Progenitor cell of endocrine pancreas (in vitro differentiated cells): ENCODE measurements at places on chromosomes 12 and 14. TPM values are rescaled to one million over a fixed set of nuclear protein-coding genes. Genes with fewer than 3 reads are reported as not detected.

GRCh38 chr12:103249607-103250006 lies 246.2 kb downstream of the C12orf42 start:
- peaks cover 17% of the 10 kb centered on the region for H3K4me1 ChIP-seq
- H3K36me3 ChIP-seq: no peaks in the 10 kb centered on the region
- no peak for DNase-seq

- H3K27me3 ChIP-seq: no peaks in the 10 kb centered on the region
- no peak overlapping the region for H3K27ac ChIP-seq
- H3K36me3 ChIP-seq: peaks cover 2% of the 10 kb centered on the region
Observed at GRCh38 chr14:68340262-68340661, 452.6 kb downstream of the ZFP36L1 start.

Gene DDX51
- total RNA-seq: 28.1 and 29.4 TPM in 2 replicates

- H3K4me1 ChIP-seq: peaks cover 51% of the 10 kb centered on the region
- H3K27ac ChIP-seq: peak overlapping the region; percentile 67
- H3K27me3 ChIP-seq: no peaks in the 10 kb centered on the region
- H3K4me3 ChIP-seq: no peak overlapping the region
Observed at GRCh38 chr12:58895053-58895452, 25.3 kb downstream of the LRIG3 start.

Gene CLEC1A
- total RNA-seq: not detected in 2 replicates

Gene GLIPR1
- total RNA-seq: 0.22 and 0.33 TPM in 2 replicates

DNA sequence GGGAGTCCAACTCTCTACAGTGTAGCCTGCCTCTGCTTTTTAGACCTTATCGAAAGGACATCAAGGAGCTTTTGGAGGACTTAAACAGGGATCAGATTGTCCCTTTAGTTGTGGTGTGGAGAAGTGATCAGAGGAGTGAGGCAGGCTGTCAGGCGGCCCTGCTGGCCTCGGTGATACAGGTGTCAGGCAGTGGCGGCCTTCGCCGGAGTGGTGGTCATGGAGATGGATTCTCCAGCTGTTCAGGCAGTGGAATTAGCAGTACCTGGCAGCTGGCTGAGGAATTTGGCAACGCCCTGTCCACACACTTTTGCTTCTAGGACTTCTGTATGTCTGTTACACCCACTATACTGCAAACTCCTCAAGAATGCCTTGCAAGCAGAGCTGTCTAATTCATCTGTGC lies 4.2 kb upstream of the CLMN start:
- DNase-seq: no peak
- no peak overlapping the region for H3K27ac ChIP-seq
- no peaks in the 10 kb centered on the region for H3K36me3 ChIP-seq

Gene NEUROD4
- total RNA-seq: not detected in 2 replicates

Gene ASCL1
- total RNA-seq: 8.3 and 8.4 TPM in 2 replicates

- no peak for DNase-seq
- H3K4me1 ChIP-seq: no peaks in the 10 kb centered on the region
- no peak overlapping the region for H3K4me3 ChIP-seq
Observed at GRCh38 chr12:81216739-81217138, 138.9 kb downstream of the ACSS3 start.

DNA sequence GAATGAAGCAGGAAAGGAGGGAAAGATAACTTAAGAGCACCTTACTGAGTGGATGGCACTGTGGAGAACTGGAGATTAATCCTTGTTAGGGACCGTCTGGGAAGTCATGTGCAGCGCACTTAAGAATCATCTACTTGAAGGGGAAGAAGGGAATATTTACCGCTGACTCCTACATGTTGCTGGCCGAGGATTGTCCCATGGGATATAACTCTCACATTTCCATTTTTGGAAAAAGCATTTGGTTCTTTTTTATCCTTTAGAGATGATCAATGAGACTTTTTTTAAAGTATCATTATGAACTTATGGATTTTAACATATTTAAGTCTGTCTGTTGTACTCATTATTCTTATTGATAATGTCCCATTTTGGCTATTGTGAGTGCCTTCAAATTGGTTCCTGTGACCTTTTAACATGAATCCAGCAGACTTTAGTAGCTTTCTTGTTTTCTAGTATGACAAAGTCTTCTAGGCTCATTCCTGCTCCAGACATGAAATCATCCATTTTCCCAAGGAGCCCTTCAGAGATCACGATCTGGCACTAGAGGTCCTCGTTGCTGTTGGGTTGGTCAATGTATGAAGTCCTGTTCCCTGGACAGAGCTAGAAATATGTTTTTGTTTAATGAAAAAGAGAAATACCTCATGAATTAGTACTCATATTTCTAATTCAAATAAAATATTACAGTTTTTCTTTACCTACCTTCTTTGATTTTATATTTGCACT lies 20.2 kb upstream of the FAM234B start:
- no peak overlapping the region for H3K27ac ChIP-seq
- H3K4me1 ChIP-seq: no peaks in the 10 kb centered on the region
- no peaks in the 10 kb centered on the region for H3K36me3 ChIP-seq

Gene TBX3
- total RNA-seq: 16.3 and 22.7 TPM in 2 replicates

Gene PRH2
- total RNA-seq: not detected in 2 replicates

GRCh38 chr14:104549536-104550339 lies 29.8 kb upstream of the C14orf180 start:
- H3K27me3 ChIP-seq: peaks cover 33% of the 10 kb centered on the region
- H3K27ac ChIP-seq: no peak overlapping the region
- no peak for DNase-seq
- no peaks in the 10 kb centered on the region for H3K4me1 ChIP-seq

GRCh38 chr12:117147639-117148038 lies 42.6 kb downstream of the FBXO21 start:
- no peak for DNase-seq
- H3K27me3 ChIP-seq: no peaks in the 10 kb centered on the region
- H3K4me1 ChIP-seq: peaks cover 17% of the 10 kb centered on the region
- no peak overlapping the region for H3K27ac ChIP-seq

Gene DPF3
- total RNA-seq: 2.2 and 3.0 TPM in 2 replicates

DNA sequence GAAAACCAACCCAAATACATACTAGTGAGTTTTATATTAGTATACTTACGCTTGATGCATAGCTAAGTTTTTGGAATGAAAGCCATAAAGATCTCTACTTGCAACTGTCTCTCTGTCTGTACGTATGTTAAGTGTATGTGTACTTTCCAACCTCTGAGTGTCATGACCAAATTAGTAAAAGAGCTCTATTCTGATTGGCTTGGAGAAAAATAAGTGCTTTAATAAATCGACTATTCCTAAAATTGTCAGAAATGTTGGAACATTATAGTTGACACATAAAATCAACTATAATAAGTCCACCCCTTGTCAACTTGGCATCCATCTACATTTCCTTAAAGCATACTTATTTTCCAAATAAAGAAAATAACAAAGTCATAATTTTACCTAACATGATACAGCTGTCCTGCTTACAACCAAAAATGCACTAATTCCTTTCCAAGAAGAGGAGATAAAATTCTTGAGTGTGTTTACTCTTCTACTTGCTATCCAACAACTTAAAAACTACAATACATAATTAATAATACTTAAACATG lies 507.4 kb upstream of the ATP2B1 start:
- H3K27me3 ChIP-seq: no peaks in the 10 kb centered on the region
- DNase-seq: no peak
- H3K4me3 ChIP-seq: no peak overlapping the region
- no peaks in the 10 kb centered on the region for H3K4me1 ChIP-seq
- no peaks in the 10 kb centered on the region for H3K36me3 ChIP-seq
- H3K27ac ChIP-seq: no peak overlapping the region

Gene OTOGL
- 0.11 and 0.31 TPM in 2 replicates for total RNA-seq

DNA sequence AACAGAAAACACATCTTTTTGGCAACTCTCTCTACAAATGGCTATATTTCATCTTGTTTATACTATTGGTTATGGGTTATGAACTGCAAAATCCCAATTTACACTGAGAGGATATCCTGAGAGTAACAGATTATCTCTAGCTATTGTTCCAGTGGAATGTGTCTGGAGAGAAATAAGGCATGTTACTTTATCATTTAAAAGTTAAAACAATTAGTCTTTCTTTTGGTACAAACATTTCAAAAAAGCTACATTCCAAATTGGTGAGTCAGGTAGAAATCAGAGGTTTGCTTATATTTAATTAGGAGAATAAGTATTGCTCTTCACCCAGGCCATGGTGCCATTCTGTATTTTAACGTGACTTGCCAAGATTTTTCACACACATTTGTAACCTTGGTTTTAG lies 411.6 kb downstream of the CCER1 start:
- H3K27ac ChIP-seq: no peak overlapping the region
- no peak for DNase-seq
- H3K27me3 ChIP-seq: no peaks in the 10 kb centered on the region
- H3K4me1 ChIP-seq: peaks cover 6% of the 10 kb centered on the region
- no peaks in the 10 kb centered on the region for H3K36me3 ChIP-seq

Gene DGKA
- 10.2 and 16.8 TPM in 2 replicates for total RNA-seq

DNA sequence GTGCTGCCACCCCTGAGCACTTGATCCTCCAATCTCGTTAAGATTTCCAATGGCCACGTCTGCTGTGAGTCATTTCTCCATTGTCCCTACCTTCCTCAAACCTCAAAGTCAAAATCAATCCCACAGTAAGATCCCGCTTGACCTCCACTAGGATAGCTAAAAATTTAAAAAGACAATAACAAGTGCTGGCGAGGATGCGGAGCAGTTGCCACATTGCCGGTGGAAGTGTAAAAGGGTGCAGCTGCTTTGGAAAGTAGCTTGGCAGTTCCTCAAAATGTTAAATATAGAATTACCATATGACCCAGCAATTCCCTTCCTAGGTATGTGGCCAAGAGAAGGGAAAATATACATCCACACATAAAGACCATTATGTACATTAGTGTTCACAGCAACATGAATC lies 9.5 kb upstream of the BCL7A start:
- no peaks in the 10 kb centered on the region for H3K27me3 ChIP-seq
- no peaks in the 10 kb centered on the region for H3K36me3 ChIP-seq
- H3K4me3 ChIP-seq: no peak overlapping the region
- no peak for DNase-seq

- no peaks in the 10 kb centered on the region for H3K27me3 ChIP-seq
- H3K27ac ChIP-seq: no peak overlapping the region
- peaks cover 2% of the 10 kb centered on the region for H3K4me1 ChIP-seq
- peaks cover 4% of the 10 kb centered on the region for H3K36me3 ChIP-seq
Observed at GRCh38 chr14:52429451-52429850, 115.3 kb downstream of the PTGER2 start.

GRCh38 chr12:104627990-104628830 lies 171.5 kb downstream of the CHST11 start:
- H3K4me1 ChIP-seq: no peaks in the 10 kb centered on the region
- no peak for DNase-seq
- no peak overlapping the region for H3K4me3 ChIP-seq
- H3K27me3 ChIP-seq: no peaks in the 10 kb centered on the region

DNA sequence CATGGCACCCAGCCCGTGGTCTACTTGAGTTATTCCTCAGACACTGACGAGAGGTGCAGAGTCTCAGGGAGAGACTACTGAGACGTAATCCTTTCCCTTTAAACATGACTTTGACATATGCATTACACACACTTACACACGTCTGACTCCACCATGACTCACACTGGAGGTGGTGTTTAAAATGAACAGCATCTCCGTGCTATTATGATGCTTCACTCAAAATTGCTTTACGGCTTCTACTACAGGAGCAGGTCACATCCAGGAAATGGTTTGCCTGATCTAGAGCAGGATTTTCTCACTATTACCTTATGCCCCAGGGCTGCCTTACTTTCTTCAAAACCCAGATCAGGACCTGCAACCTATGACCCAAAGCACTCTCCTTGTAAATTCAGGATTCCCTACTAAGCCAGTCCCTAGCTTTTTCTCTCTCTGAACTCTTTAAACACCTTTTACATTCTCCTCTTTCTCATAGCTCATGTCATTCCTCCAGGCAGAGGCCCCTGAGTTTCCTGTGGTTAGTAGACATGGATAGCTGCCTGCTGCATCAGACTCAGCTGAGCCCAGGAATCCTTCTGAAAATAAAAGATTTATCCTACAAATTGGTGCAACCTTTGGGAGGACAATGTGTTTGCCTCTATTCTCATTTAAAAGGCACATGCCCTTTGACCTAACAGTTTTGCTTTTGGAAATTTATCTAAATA lies 31.2 kb downstream of the TMCC3 start:
- no peaks in the 10 kb centered on the region for H3K27me3 ChIP-seq
- no peak for DNase-seq
- H3K4me1 ChIP-seq: peaks cover 36% of the 10 kb centered on the region
- no peak overlapping the region for H3K4me3 ChIP-seq
- H3K36me3 ChIP-seq: peaks cover 2% of the 10 kb centered on the region

Gene DTX3
- 79.9 and 83.0 TPM in 2 replicates for total RNA-seq

DNA sequence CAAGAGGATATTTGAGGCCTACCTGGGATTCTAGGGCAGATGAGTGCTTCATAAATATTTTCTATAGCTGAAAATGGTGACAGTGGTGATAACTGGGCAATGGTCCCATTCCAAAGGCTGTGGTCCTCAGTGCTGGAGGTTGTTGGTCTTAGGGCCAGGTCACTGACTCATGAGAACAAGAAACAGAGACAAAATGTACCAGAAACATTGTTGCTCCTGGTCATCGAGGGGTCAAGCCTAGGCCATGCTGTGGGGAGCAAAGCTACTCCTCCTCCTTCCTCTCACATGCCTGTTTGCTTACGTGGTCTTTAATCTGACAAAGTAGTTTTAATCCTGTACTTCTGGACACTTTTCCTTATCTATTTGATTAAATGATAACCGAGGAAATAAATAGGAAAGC lies 33.8 kb downstream of the ERG28 start:
- H3K36me3 ChIP-seq: no peaks in the 10 kb centered on the region
- H3K27ac ChIP-seq: no peak overlapping the region
- no peak for DNase-seq
- H3K27me3 ChIP-seq: peaks cover 2% of the 10 kb centered on the region
- H3K4me1 ChIP-seq: peaks cover 14% of the 10 kb centered on the region
- no peak overlapping the region for H3K4me3 ChIP-seq

- peak overlapping the region; percentile 21 for H3K27ac ChIP-seq
- no peaks in the 10 kb centered on the region for H3K27me3 ChIP-seq
- H3K36me3 ChIP-seq: peaks cover 55% of the 10 kb centered on the region
- peaks cover 1% of the 10 kb centered on the region for H3K4me1 ChIP-seq
- H3K4me3 ChIP-seq: no peak overlapping the region
Observed at GRCh38 chr12:105401198-105401597, 70.7 kb downstream of the C12orf75 start.

- H3K27me3 ChIP-seq: no peaks in the 10 kb centered on the region
- peaks cover 8% of the 10 kb centered on the region for H3K36me3 ChIP-seq
- H3K27ac ChIP-seq: peak overlapping the region; percentile 100
- peak overlapping the region; percentile 99 for H3K4me3 ChIP-seq
- no peak for DNase-seq
- peaks cover 18% of the 10 kb centered on the region for H3K4me1 ChIP-seq
Observed at GRCh38 chr12:71664411-71665089, 449 bp downstream of the THAP2 start.

Gene CLEC4C
- not detected in 2 replicates for total RNA-seq

GRCh38 chr12:54017027-54017788 lies 8.4 kb downstream of the HOXC8 start:
- H3K4me1 ChIP-seq: peaks cover 6% of the 10 kb centered on the region
- no peak for DNase-seq
- peaks cover 92% of the 10 kb centered on the region for H3K27me3 ChIP-seq
- no peaks in the 10 kb centered on the region for H3K36me3 ChIP-seq
- H3K27ac ChIP-seq: peak overlapping the region; percentile 16

GRCh38 chr14:36580856-36581831 lies 1.3 kb downstream of the NKX2-8 start:
- H3K36me3 ChIP-seq: no peaks in the 10 kb centered on the region
- H3K4me3 ChIP-seq: peak overlapping the region; percentile 69
- peaks cover 2% of the 10 kb centered on the region for H3K4me1 ChIP-seq
- peaks cover 77% of the 10 kb centered on the region for H3K27me3 ChIP-seq

- no peaks in the 10 kb centered on the region for H3K36me3 ChIP-seq
- H3K4me3 ChIP-seq: peak overlapping the region; percentile 55
- no peaks in the 10 kb centered on the region for H3K27me3 ChIP-seq
- no peaks in the 10 kb centered on the region for H3K4me1 ChIP-seq
- no peak for DNase-seq
- H3K27ac ChIP-seq: no peak overlapping the region
Observed at GRCh38 chr12:64293654-64294364, 71.7 kb upstream of the KICS2 start.

Gene DENND5B
- total RNA-seq: 34.6 and 35.0 TPM in 2 replicates
